ENCODE measurements at places on chromosomes 16 and 17.

GRCh38 chr17:44901411-44901921 lies 2.2 kb upstream of the EFTUD2 start:
- no peak for DNase-seq

DNA sequence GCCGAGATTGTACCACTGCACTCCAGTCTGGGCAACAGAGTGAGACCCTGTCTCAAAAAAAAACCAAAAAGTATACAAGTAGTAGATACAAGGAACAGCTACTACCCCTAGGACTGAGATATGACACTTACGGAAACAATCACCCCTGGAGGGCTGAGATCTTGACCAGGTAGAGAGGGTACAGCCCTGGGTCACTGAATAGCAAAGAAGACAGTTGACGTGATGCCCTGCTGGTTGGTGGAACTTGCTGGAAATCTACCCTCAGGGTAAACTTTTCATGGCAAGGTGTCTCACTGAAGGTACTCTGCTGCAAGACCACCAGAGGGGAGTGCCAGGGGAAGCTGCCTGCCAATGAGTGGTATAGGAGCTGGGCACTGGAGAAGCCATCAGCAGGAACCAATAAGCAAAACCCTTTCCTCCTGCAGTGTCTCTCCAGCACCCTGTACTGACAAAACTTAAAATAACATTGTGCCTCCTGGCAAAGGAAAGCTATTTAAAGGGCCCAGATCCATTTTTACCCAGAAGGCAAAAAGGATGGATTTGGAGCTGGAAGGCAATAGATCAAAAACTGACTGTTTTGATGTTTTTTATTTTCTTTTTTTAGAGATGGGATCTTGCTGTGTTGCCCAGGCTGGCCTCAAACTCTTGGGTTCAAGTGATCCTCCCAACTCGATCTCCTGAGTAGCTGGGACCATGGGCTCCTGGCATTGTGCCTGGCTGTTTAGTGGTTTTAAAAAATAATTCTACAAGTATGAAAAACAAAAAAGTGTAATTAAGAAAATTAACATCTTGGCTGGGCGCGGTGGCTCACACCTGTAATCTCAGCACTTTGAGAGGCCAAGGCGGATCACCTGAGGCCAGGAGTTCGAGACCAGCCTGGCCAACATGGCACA lies 11.3 kb upstream of the PDXDC1 start:
- DNase-seq = no peak

- peak; percentile 27 for DNase-seq
These were observed 325.4 kb downstream of the SEC14L1 start for GRCh38 chr17:77466140-77466539.

DNA sequence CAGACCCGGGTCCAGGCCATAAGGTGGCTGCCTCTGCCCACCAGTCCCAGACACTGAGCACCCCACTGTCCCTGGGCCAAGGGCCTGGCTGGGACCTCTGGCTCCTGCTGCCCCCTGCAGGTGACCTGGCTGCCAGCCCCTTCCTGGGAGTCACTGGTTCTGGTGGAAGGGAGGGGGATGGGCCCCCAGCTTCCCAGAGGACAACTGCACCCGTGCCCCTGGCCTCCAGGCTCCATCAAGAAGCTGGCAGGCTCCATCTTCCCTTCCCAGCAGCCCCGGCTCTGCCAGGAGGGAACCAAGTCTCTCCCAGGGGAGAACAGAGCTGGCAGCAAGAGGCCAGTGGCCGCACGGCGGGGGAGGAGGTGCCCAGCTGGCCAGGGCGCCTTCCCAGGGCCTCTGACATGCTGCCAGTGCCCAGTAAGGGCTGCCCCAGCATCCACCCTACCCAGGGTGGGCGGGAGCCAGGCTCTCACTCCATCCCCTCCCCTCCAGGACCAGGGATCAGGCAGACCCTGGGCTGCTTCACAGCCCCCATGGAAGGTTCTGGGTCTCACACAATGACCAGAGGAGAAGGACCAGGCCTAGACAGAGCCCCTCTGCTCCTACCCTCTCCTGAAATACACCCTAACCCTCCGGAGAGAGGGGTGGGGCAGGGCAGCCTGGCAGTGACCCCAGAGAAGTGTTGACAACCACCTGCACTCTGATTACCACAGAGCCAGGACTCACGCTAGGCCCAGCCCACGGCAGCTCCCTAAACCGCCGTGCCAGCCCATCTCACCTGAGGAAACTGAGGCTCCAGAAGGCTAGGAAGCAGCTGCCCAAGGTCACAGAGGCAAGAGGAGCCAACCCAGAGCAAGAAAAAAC lies 3.6 kb downstream of the CLUH start:
- no peak for DNase-seq

- no peak for DNase-seq
These were observed 61.3 kb downstream of the HLF start for GRCh38 chr17:55326030-55326429.

DNA sequence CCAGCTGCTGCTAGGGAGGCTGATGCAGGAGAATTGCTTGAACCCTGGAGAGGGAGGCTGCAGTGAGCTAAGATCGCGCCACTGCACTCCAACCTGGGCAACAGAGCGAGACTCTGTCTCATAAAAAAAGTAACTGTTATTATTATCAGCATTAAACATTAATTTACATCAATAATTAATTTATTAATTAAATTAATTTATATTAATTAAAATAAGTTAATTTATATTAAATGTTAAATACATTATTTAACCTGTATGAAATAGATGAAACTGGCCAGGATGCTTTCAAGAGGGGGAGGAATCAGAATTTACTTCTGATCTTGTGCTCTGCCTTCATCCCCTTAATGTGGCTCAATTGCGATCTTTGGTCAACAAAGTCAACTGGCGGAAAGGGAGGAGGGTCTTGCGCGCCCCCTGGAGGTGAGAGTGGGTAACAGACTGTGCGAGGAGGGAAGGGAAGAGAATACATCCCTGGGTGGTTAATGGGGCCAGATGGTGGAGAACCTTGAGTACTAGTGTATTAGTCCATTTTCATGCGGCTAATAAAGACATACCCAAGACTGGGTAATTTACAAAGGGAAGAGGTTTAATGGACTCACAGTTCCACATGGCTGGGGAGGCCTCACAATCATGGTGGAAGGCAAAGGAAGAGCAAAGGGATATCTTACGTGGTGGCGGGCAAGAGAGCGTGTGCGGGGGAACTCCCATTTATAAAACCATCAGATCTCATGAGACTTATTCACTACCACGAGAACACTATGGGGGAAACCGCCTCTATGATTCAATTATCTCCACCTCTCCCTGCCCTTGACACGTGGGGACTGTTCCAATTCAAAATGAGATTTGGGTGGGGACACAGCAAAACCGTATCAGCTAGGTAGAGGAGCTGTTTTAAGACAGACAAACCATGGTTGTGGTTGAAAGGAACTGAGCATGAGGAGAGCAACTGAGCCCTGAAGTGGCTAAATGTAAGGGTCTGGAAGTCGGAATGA lies 15.7 kb upstream of the CPPED1 start:
- DNase-seq = no peak

DNA sequence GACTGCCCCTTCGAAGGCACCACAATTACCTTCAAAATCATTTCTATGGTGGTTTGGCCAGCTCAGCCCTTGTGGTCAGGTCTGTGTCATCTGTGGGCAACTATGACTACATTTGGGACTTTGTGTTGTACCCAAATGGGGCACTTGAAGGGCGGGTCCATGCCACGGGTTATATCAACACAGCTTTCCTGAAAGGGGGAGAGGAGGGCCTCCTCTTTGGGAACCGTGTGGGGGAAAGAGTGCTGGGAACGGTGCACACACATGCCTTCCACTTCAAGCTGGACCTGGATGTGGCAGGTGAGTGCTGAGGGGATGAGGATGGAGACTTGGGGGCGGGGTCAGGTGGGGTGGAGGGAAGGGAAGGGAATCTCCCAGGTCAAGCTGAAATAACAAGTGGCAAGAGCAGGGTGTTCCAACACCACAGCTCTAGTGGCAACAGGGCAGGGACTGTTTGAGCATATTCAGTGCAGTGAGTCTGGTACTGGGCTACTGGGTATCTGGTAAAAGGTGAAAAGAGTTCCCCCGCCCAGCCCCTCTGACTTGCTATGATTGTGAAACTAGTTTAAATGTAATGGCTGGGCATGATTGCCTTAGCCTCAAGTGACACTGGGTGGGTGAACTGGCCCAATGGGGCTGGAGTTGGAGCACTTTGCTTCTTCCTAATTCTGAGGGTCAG lies 1.7 kb downstream of the AOC2 start:
- DNase-seq = no peak

- no peak for DNase-seq
These were observed 51.7 kb downstream of the NLK start for GRCh38 chr17:28093999-28094716.

DNA sequence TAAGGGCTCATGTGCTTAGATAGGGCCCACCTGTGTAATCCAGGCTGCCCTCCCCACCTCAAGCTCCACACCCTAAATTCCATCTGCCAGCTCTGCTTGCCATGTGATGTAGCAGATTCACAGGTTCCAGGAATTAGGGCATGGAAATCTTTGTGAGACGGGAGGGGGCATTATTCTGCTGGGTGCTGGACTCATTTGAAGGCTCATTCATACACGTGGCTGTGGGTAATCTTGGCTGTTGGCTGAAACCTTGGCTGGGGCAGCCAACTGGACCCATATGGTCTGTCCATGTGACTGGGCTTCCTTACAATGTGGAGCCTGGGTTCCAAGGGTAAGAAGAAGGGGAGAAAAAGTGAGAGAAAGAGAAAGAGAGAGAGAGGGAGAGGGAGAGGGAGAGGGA lies 115.1 kb downstream of the CYLD start:
- DNase-seq = no peak

- no peak for DNase-seq
These were observed 16.7 kb upstream of the IRF8 start for GRCh38 chr16:85882181-85882810.

DNA sequence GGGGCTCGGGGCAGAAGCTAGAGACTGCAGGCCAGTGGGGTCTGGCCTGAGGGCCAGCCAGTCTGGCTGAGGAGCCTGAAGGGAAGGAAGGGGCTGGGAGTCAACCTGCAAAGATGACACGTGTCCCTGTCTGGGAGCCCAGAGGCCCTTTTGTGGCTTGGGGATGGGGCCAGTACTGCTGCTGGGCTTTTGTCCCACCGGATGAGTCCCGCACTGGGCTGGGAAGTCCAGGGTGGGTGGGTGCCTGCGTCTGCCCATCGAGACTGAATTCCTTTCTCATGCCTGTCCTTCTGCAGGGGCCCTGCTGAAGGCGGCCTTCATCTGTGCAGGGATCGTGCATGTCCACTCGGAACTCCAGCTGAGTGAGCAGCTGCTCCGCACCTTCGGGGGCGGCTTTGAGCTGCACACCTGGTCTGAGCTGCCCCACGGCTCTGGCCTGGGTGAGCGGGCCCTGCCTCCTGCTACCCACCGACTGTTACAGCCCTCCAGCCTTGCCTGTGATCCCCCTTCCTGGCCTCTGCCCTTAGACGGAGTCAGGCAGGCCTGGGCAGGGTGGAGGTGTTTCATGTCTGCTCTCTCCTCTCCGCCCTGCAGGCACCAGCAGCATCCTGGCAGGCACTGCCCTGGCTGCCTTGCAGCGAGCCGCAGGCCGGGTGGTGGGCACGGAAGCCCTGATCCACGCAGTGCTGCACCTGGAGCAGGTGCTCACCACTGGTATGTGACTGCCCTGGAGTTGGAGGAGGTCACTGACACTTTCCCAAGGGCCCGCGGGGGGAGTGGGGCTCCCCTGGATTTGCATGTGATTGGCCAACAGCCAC lies 20.9 kb downstream of the FCSK start:
- no peak for DNase-seq

GRCh38 chr17:15406081-15406480 lies 61.3 kb downstream of the CDRT4 start:
- no peak for DNase-seq

DNA sequence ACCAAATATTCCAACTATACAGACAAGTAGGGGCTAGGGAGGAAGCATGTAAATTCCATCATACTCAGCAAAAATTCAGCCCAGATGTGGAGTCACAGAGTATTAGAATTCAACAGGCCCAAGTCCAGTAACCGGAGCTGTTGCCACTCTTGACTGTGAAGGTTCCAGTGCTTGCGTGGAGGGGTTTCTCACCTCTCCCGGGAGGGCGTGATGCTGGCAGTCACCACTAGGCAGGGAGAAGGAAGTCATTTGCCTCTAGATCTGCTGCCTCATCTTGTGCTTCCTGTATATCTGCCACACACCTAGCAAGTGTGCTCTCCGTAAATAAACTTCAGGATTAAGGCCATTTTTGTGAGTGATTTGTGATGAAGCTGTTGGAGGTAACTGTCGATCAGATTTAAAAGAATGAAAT lies 1.0 kb upstream of the CKLF start:
- peak; percentile 20 for DNase-seq

- DNase-seq = no peak
These were observed 125.2 kb downstream of the MSI2 start for GRCh38 chr17:57381498-57381897.

- DNase-seq = no peak
These were observed 715.9 kb upstream of the RBFOX1 start for GRCh38 chr16:6616746-6617145.

- no peak for DNase-seq
These were observed 197.0 kb downstream of the IRF8 start for GRCh38 chr16:86095906-86096485.

- peak; percentile 59 for DNase-seq
These were observed 9.3 kb downstream of the GIT1 start for GRCh38 chr17:29579866-29580771.

GRCh38 chr17:76004750-76005262 lies 4.2 kb downstream of the CDK3 start:
- no peak for DNase-seq

DNA sequence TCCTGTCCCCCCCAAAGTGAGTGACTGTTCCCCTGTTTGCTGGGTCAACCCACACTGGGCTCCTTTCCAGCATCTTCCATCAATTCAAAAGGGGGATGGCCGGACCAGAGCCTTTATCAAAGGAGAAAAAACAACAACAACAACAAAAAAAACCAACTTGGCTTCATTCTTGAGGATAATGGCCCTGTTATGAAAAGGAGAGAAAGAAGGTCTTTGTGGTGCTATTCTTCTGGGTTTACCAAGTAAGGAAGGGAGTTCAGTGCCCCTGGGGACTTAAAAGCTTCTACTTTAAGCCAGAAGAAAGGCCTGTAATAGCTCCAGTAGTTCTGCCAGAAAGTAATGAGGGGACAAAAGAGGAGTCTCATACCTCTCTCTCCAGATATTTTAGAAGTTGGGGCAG lies 71.5 kb downstream of the RGS9 start:
- peak; percentile 27 for DNase-seq

DNA sequence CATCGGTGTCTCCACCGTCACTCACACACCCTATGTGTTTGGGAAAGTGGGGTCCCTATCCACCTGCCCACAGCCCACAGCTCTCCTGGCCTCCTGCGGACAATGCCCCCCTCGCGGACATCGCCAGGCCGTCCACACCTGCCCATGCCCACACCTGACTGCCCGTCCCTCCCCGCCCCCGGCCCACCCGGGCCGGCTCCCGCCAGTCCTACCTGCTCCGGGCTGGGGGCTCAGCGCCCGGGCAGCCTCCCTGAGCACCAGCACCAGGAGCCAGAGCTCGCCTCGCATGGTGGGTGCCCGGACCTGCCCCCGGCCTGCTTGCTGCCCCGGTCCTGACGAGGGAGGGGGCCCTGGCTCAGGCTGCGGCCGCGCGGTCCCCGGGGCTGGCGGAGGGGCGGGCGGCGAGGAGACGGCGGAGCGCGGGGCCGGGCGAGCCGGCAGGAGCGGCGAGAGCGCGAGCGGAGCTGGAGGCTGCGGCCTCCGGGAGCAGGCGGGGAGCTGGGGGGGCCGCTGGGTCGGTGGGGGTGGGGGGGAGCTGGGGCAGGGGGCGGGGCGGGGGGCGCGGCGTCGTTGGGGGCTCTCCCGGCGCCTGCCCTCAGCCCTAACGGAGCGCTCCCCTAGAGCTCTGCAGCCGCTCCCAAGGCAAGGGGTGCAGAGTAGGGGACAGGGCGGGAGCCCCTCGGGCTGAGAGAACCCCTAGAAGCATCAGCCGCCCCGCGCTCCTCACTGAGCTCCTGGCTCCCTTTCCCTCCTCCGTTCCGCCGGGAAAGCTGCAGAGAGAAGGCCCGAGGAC lies at the start of gene PLXDC1:
Gene PLXDC1 (minus strand): TSS at position 488 of the 793 bp plus-strand sequence. CDS start 200 bp downstream, at position 288.
- no peak for DNase-seq
